ENCODE measurements at places on chromosomes 7 and 10.

DNA sequence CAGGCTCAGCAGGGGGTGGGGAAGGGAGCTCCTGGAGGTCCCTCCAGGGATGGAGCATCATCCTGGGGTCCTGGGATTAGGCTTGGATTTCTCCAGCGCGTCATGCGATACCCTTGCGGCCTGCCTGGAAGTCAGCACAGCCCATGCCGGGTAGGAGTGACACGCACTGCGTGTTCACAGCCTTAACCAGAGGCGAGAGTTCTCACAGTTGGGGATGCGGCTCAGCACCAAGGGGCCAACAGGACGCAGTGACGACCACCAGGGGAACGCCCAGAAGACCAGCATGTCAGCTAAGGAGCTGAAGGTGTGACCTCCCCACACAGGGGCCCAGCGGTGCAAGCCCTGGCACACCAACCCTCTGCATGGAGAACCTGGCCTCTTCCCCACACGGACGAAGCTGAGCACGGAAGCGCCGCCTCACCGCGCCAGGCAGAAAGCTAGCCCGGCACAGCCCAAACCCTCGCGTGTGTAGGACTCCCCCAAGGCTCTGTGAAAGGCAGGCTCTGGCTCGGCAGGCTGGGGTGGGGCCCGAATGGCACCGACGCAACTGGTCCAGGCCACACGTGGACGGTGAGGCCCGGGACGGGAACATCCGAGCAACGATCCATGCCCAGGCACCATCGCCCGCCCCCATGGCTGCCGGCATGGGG is 198.6 kb downstream of the ELFN1 start:
- no peak for DNase-seq

DNA sequence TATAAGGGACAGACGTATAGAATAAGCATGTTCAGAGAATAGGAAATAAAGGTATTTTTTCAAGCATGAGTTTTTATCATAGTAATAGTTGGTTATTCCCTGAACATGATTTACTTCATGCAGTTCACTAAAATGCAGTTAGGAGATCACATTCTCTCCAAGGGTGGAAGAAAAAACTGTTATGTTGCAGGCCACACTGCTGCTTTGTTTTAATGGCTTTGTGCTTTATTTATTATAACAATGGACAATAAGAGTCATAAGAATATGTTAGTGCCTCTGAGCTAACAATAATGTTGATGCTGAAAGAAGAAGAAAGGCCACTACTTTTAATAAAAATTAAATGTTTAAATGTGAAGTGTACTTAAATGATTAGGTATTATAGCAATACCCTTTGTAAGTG is 78.5 kb upstream of the GATAD1 start:
- no peak for DNase-seq

DNA sequence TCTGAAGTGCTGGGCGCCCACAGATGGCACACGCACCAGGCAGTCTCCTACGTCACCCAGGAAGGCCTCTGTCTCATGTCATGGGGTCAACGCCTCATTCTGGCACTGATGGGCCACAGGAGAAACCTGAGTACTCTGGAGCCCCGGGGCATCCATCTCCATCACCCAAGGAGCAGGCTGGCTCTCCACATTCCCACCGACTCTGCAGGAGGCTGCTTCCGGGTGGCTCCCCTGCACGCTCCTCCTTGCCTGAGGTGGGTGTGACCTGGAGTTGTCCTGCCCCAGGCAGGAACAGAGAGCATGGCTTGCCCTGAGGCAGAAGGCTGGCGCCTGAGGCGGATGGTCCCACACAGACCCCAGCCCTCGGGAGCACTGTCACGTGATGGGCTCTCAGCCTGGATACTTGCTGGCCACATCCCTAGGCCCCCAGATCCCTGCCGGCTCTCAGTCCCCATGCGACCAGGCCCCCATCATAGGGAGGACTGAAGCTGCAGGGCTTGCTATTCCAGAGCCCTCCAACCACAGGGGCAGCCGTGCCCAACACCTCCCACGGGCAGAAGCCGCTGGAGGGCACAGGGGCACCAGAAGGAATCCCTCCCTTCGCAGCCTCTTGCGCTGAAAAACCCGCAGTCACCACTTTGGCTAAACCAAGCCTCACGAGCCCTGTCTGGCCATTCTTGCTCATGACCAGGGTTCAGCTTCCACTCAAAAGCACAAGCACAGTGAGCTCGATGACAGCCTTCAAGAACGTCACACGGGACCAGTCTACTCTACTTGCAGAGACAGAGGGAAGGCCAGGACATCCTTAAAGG is 80.7 kb downstream of the MAD1L1 start:
- DNase-seq = no peak

- DNase-seq = no peak
These were observed 36.4 kb downstream of the CYP17A1 start for GRCh38 chr10:102800611-102801335.

DNA sequence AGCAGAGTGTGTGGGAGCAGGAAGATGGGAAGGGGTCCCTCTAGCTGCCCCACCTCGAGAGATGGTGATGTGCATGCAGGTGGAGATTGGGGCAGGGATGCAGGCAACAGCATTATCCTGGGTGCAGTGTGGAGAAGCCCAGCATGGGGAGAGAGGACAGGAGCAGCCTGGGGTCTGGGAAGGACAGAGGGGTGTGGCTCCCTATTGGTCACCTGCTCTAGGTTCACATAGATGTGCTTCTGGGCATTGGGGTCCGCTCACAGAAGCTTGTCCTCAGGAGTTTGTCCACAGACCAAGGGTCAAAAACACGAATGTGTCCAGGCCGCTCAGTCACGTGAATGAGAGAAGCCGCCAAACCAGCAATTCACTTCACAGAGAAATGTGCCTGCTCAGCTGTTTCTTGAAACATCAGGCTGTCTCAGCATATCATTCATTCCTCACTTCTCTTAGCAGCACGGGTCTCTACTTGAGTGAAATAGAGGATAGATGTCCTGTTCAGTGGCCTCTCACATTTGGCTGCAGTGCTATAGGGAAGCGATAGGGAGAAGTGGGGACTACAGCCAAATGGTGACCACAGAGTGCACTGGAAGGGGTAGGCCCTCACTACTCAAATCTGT is 11.5 kb upstream of the SLC29A3 start:
- DNase-seq = no peak

All from stimulated activated naive CD4-positive, alpha-beta T cell treated with Interleukin-2 at 50 U/mL for 16 hours (primary cell).